ENCODE measurements at places on chromosomes 11 and 22.
A peak's percentile ranks its signal among the peaks of the same experiment; 100 is the strongest.

DNA sequence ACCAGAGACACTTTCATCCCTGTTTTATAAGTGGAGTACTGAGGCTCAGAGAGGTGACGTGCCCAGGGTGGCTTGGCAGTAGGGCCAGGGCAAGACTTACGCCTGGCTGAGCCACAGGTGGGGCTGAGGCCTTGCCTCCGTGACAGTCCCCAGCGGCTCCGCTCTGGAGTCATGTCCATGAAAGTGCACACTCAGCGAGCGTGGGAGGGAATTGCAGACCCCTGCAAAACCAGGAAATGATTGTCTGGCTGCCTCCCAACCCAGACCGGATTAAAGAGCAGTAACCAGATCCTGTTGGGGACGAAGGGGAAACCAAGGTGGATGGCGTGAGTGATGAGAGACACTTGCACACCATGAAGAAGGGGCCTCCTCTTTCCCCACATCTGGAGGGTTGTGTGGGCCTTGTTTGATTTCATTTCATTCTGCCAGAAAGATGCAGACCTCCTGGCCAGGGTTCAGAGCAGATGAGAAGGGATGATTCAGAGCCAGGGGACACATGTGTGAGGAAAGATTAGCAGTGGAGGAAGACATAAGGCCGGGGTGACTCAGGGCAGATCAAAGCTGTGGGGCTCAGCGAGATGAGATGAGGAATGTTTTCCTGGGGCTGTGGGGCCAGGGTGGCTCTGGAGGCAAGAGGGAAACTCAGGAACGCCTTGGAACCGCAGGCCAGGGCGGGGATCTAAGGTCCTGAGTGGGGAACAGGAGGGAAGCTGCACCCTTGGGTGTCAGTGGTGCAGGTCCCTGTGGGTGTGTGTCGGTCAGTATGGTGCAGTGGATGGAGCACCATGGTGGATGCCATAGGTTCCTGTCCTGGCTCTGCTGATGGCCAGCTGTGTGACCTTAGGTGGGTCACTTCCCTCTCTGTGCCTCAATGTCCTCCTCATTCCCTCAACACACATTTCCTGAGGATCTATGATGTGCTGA lies 29.9 kb upstream of the LRRC32 start:
- no peak for DNase-seq

DNA sequence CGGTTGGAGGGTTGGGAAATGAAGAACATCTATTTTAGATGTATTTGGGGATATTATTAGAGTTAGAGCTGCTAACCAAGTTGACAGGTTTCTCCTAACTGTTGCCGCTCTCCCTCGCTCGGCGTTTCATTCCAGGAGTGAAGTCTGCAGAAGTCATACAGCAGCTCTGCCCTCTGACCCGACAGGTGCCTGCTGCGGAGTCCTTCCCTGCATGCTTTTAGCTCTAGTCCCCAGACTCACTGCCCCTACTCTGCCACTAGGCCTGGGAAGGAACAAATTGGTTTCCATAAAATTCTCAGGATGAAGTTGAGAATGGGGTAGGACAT lies 124.9 kb downstream of the DBX1 start:
- DNase-seq = no peak

DNA sequence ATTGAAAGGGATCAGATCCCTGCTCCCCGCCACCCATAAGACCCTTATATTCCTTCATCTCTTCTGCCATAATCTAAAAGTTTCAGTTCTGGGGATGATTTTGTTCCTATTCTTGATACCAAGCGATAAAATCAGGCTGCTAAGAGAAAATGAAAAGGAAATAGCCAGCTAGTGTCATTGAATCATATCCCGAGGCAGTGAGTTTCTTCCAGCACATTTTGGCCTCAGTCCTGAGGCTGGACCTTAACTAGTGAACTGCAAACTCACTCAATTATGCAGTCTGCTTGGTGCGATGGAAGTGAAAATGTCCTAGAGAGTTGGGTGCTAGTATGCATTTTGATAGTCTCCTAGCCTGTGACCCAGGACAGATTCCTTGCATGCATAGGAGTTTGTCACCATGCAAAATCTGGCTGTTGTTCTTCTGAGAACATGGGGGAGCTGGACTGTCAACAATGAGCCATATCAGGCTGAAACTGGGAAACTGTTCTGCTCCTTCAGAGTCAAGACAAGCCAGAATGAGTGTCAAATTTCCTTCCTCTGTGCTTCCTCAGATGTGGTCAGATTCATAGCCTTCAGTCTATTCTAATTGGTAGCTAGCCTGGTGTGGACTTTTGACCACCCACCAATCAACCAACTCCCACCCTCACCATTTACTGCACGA lies 102.9 kb downstream of the CCDC81 start:
- DNase-seq = no peak

- no peak for DNase-seq
Observed at GRCh38 chr22:35065796-35066218, at the start of gene ISX. ISX (plus strand) TSS chr22:35066158; CDS start chr22:35067088, 930 bp downstream.

GRCh38 chr11:30423279-30423648 lies 100.4 kb downstream of the ARL14EP start:
- DNase-seq = no peak

DNA sequence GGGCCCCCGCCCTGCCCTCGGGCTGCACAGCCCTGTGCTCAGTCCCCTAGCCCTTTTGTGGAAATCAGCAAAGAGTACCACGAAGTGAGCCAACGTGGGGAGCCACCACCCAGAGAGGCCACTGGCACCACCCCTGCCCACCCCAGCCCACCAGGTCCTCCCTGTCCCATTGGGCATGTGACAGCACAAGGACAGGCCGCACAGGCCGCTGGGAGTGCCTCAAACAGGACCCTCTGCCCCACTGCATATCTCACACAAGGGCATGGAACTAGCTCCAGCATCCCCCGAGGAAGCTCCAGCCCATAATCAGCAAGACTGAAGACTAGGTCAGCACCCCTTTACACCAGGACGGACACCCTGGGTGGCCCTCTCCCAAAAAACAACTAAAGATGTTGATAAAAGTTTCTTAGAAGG lies 29.7 kb downstream of the GNB1L start:
- DNase-seq = no peak

GRCh38 chr11:112762707-112763090 lies 198.5 kb upstream of the NCAM1 start:
- DNase-seq = no peak

- no peak for DNase-seq
Observed at GRCh38 chr11:1230456-1231395, 7.9 kb downstream of the MUC5B start.

- no peak for DNase-seq
Observed at GRCh38 chr11:44065161-44065661, 859 bp upstream of the ACCS start.

GRCh38 chr11:60719391-60719790 lies 5.1 kb upstream of the MS4A18 start:
- DNase-seq = no peak

- no peak for DNase-seq
Observed at GRCh38 chr11:84909740-84910139, 717.4 kb downstream of the DLG2 start.

GRCh38 chr22:46145361-46145851 lies 4.9 kb upstream of the PPARA start:
- DNase-seq = no peak

GRCh38 chr11:31871310-31872075 lies 60.4 kb upstream of the PAX6 start:
- DNase-seq = no peak

GRCh38 chr22:28151151-28151816 lies 232.2 kb upstream of the PITPNB start:
- DNase-seq = no peak

DNA sequence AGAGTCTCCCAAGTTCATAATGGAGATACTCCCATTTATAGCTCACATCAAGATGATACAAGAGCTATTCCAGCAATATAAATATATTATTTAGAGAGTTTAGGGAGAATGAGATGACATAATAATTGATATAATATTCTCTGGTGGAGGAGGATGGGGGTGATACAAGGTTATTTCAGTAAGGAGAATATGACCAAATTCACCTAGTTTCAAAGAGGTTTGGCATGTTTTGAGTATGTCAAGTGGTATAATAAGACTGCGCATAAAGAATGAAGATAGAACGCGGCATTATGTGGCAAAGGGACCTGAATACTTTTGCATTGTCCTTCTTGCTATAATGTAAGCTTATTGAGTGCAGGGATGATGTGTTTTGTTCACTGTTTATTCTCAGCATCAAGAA lies 1283.5 kb downstream of the LRRC4C start:
- no peak for DNase-seq

GRCh38 chr22:40215266-40215665 lies 37.5 kb downstream of the TNRC6B start:
- no peak for DNase-seq

GRCh38 chr22:25362215-25362882 lies 142.9 kb downstream of the CRYBB2 start:
- peak; percentile 84 for DNase-seq

DNA sequence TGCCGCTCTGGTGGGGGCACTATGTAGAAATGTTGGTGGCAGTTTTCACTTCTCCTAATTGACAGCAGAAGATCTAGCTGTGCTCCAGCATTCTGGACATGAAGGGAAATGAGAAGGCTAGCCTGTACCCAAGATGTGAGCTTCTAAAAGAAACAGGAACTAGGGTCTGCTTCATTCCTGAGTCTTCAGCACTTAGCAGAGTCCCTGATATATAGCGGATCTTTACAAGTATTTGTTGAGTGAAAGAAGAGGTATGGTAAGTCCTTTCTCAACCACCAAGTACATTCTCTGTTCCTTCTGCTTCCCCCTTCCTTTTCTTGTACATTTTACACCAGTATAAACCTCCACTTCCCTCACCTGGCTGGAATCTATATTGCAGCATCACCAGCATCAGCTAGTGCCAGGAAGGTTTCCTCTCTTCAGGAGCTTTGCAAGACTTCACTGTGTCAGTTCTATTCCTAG lies 408.3 kb upstream of the CADM1 start:
- no peak for DNase-seq

- no peak for DNase-seq
Observed at GRCh38 chr22:47853750-47854149, 1091.3 kb downstream of the TBC1D22A start.

- DNase-seq = no peak
Observed at GRCh38 chr22:22034469-22035132, 52.0 kb upstream of the TOP3B start.

DNA sequence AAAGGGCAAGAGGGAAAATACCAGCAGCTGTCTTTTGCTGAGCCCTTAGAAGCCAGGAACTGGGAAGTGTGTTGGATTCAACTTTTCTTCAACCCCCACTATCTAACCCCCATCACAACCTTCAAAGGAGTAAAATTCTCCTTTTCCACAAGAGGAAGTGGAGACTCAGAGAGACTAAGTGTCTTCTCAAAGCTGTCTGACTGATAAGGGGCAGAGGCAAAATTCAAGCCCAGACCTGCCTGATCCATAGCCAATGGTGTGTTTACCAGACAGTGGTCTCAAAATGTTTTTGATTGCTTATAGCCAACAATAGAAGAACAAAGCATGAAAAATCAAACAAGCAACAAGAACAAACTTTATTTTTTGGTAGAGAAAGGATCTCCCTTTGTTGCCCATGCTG lies 707.0 kb downstream of the NTM start:
- no peak for DNase-seq

- no peak for DNase-seq
Observed at GRCh38 chr22:27803841-27804415, 2.4 kb upstream of the MN1 start.

- no peak for DNase-seq
Observed at GRCh38 chr11:82634091-82634490, 99.6 kb downstream of the FAM181B start.

DNA sequence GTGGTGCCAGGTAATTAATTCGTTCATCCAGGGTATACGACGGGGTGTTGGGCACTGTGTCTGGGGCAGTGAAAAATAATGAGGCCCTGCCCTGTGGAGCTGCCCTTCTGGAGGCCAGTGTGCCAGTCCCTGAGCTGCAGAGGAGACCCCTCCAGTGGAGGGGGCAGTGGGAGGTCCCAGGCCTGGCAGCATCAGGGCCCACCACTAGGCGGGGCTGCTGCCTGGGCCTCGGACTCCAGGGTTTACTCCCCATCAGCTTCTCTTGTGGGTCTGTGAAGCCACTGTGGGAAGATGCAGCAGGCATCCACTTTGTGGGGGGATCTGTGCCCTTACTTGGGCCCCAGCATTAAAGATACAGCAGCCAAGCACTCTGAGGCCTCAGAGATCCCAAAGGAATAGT lies 17.4 kb upstream of the TMPRSS6 start:
- no peak for DNase-seq

DNA sequence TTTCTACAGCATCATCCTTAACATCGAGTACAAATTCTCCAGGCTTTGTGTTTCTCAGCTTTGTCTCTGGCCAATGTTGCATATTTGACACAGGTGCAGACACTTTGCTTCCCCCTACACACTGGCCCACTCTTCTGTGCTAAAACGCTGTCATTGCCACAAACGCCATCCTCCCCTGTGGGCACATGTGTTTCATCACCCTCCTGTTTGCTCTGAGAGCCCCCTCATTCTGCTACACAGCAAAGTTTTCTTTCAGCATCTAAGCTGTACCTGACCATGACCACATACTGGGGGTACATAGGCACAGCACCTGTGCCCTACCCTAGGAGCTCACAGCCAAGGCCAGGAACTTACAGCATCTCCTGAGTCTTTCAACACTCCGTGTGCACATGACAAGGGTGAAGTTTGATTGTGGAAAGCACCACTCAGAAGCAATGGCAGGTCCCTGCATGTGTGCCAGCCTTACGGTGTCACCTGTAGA lies 7.9 kb upstream of the IGLL5 start:
- DNase-seq = no peak

- no peak for DNase-seq
Observed at GRCh38 chr11:9936754-9937153, 272.9 kb downstream of the SWAP70 start.

GRCh38 chr11:123052901-123053721 lies 8.8 kb downstream of the HSPA8 start:
- no peak for DNase-seq

- DNase-seq = no peak
Observed at GRCh38 chr22:29772170-29772641, 5.0 kb downstream of the UQCR10 start.

DNA sequence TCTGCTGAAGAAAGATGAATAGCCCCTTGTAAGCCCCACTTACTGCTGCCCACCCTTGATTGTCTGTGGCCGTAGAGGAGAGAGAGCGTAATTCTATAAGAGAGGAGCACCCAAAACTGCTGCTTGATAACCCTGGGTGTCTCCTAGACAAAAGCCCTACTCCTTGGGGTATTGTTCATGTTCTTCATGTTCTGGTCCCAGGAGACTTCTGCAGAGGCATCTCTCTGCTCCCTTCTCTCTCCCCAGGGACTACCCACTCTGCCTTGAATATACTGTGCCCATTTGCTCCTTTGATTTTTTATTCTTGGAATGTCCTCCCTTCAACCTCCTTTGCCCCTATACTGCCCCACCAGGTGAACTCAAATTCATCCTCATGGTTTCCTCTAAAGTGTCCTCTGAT lies 417.8 kb upstream of the CADM1 start:
- DNase-seq = no peak
